ENCODE measurements at places on chromosomes 11 and 22. TPM values are rescaled to one million over a fixed set of nuclear protein-coding genes. Genes with fewer than 3 reads are reported as not detected.

Gene TPBGL
- 0.40 TPM for total RNA-seq

GRCh38 chr11:93480256-93480655, 62.9 kb downstream of the SMCO4 start:
- peaks cover 6% of the 10 kb centered on the region for H3K4me1 ChIP-seq
- H3K27me3 ChIP-seq: no peaks in the 10 kb centered on the region
- no peak overlapping the region for H3K4me3 ChIP-seq
- H3K36me3 ChIP-seq: no peaks in the 10 kb centered on the region
- H3K27ac ChIP-seq: no peak overlapping the region

DNA sequence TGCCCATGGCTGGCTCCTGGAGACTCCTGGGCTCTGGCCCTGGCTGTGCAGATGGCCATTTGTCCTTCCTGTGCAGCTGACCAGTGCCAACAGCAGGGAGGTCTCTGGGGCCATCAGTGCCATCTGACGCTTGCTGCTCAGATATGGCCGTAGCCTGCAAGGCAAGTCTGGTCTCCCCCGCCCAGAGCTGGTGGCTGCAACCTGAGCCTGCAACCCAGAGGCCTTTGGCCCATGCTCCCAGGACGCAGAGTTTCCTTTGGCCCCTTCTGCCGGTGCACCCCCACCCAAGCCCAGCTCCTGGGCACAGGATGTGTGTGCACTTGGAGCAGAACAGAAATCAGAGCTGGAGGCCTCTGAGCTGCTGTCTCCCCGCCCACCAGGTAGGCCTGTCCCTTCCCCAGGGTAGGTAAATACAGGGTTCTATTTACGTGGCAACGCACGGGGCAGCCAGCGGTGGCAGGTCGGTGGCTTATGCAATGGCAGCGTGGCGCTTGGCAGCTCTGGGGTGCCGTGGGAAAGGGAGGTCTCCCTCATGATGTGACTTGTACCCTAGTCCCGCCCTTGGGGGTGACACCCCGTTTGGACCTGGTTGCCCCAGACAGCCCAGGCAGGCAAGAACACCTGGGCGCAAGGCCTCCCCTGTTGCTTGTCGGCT, 21.0 kb upstream of the MYEOV start:
- no peaks in the 10 kb centered on the region for H3K27me3 ChIP-seq
- no peaks in the 10 kb centered on the region for H3K36me3 ChIP-seq
- peaks cover 9% of the 10 kb centered on the region for H3K4me1 ChIP-seq

Gene SLC17A6
- not detected for total RNA-seq

Gene TSSK2
- total RNA-seq: not detected

Gene RASGRP2
- total RNA-seq: 24.3 TPM
